ENCODE measurements at places on chromosomes 5 and 9.

DNA sequence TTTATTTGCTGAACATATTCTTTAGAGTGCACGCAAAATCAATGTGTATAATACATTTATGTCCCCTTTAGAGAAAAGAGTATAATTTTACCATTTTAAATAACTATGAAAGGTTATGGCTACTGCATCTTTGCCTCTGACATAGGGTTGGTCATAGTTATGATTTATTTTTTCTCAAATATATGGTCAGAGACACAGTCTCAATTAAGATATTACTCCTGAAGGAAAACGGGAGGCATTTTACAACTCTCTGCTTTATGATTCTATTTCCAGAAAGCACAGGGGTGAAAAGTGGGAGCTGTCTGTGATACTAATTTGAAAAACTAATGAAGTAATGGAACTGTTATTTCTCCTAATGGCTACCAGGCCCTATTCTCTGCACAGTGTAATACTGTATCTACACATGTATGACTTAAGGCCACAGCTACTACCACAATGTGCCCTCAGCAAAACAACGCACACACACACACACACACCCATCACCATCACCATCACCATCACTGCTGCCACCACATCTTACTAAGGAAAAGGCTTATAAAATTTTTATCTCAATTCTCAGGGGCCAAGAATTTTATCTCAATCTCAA, 262.9 kb downstream of the EFNA5 start:
- no peak for DNase-seq

- DNase-seq, result no peak
These were observed 65.4 kb downstream of the MED27 start for GRCh38 chr9:132014218-132014805.

DNA sequence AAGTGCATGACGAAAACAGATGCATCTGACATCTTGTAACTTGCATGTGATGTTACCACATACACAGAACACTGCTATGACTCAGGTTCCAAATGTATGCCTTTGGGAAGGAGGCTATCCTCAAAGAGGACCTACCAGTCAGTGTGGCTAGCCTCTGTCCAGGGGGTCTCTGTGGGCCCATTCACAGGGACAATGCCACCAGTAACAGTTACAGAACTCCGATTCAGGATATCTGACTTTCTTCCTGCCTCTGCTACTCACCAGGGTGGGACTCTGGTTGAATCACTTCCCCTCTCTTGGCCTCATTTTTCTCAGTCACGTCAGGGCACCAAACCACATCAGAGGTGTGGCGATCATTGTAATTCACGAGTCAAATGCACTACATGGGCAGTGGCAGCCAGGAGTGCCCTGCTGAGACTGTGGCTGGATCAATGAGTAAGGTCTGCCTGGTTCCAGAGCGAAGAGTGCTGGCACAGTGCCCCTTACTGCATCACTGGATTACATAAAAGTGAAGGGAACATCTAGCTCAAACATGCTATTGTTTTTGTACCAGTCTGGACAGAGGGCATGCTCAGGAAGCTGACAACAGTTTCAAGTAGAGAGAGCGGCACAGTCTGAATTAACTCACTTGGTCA, 13.2 kb downstream of the ATOX1 start:
- peak; percentile 69 for DNase-seq

DNA sequence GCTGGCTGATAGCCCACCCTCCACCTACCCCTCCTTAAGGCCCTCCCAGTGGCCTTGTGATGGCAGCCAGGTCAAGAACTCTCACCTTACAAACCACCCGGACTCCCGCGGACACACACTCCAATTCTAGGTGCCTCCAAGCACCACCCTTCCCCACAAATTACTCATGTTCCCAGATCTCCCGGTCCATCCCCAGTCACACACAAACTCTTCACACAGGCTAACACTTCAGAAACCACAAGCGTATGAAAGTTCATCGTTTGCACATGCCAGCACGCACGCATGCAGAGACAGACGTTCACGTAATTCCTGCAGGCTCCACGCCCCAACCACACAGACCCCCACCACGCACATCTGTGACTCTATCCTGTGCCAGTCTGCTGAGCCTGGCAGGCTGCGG, 18.0 kb downstream of the NR5A1 start:
- DNase-seq, result no peak

- DNase-seq, result no peak
These were observed 375.2 kb upstream of the WWC1 start for GRCh38 chr5:167916261-167916691.

GRCh38 chr5:953535-954449, 54.8 kb upstream of the NKD2 start:
- peak; percentile 55 for DNase-seq

- peak; percentile 79 for DNase-seq
These were observed 13.2 kb downstream of the GZMK start for GRCh38 chr5:55037046-55037771.

DNA sequence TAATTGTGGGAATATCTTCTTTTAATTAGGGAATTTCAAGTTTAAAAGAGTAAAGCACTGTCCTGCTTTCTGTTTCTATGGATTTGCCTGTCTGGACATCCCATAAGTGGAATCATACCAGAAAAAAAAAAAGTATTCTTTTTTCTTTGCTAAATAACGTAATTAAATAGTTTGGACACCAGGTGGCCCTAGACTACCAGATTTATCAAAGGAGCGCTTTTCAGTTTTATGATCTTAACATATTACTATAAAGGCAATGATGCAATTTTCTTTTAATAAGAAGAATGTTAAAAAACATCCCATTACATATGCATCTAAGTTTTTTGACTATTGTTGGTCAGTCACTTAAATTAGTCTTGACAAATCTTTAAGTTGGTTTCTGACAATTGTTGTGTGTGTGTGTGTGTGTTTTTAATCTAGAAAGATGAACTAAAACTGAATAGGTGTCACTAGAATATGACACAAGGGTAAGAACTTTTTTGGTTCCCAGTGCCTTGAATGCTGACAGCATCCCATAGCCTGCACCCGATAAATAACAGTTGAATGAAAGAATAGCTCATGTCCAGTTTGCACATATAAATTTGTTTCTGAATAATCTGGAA, 49.5 kb downstream of the C5orf22 start:
- DNase-seq, result no peak

DNA sequence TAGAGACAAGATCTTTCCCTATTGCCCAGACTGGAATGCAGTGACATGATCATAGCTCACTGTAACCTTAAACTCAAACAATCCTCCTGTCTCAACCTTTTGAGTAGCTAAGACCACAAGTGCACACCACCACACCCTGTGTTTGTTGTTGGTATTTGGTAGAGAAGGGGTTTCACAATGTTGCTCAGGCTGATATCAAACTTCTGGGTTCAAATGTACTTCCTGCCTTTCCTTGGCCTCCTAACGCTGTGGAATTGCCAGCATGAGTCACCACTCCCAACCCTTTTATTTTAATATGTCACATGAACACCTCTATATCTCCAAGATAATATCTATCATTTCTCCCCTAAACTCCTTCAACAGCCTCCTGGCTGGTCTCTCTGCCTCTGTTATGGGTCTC, 719.0 kb downstream of the PTPRD start:
- no peak for DNase-seq

- no peak for DNase-seq
These were observed 15.2 kb upstream of the DNAJC25 start for GRCh38 chr9:111615928-111616327.

DNA sequence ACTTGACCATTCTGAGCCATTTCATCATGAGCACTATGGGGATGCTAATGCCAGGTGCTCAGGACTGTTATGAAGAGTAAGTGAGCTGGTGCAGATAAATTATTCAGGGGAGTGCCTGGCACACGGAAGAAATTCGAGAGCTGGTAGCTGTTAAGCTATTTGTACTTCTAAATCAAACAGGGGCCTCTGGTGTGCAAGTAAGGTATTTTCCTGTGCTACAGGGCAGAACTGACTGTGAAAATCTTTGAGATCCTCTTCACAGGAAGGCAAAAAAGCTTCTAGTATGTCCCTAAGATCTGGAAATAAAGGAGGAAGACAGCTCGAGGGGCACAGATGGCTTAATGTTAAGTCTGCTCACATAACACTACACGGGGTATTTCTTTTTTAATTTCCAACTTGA, 106.3 kb upstream of the SPOCK1 start:
- DNase-seq, result no peak

DNA sequence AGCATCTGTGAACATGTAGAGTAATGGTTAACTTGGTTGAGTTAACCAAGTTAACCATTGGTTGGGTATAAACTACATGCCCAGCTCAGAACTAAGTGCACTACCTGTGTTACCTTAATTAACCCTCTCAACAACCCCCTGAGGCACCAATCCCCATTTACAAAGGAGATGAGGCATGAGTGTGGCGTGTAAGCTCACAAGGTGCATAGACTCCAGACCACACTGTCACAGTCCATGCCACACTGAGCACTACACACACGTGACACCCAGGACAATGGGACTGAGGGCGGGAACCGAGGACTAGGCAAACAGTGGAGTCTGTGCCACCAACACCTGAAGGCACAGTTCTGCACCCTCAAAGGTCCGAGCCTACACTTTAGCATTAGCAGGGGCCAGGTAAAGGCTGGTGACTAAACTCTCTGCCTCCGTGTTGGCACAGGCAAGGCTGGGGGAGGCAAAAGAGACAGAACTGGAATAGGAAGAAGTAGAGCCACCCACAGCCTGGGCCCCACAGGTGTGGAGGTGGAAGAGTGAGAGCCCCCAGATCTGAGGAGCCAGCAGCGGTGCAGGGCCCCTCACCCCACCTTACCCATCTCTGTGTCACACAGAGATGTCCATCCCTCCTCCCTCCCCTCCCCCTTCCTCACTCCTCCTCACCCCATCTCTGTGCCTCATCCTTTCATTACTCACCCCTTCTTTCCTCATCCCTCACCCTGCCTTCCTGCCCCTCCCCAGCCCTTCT, 2.2 kb upstream of the DNAJB5 start:
- DNase-seq, result no peak

- DNase-seq, result no peak
These were observed 193.5 kb downstream of the CD180 start for GRCh38 chr5:67002832-67003684.

DNA sequence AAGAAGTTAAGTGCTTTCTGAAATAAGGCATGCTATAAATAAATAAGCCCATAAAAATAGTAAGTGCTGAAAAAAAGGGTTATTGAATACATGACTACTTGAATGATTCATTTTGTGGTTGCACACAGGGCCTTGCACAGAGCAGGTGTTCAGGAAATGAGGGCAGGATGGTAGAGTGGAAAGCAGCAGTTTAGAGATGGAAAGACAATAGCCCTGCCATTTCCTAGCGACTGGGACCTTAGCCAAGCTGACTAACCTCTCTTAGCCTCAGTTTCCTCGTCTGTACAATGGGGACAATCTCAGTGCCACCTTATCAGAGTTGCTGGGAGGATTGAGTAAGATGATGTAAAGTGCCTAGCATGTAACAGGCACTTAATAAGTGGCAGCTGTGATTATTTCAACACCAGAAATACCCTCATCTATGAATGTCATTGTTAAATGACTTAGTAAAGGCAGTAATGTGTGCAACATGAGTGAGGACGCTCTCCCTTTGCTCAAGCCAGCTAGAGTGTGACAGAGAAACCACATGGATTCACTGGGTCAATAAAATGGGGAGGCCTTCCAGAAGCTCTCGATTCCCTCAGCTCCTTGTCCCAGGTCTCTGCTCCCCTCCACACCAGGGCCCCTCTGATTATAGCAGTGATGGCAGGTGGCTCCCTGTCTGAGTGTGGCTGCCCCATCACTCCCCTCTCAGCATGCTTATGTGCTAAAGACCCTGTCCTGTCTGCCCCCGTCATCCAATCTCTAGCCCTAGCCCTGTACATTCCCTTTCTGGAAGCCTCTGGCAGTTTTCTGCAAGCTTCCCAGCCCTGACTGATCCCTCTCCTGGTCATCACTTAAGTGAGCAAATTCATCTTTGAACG, 16.0 kb upstream of the PHF19 start:
- peak; percentile 85 for DNase-seq

GRCh38 chr9:93952784-93953495, 2.2 kb downstream of the BARX1 start:
- no peak for DNase-seq

GRCh38 chr5:84265130-84265529, 119.5 kb downstream of the EDIL3 start:
- no peak for DNase-seq

DNA sequence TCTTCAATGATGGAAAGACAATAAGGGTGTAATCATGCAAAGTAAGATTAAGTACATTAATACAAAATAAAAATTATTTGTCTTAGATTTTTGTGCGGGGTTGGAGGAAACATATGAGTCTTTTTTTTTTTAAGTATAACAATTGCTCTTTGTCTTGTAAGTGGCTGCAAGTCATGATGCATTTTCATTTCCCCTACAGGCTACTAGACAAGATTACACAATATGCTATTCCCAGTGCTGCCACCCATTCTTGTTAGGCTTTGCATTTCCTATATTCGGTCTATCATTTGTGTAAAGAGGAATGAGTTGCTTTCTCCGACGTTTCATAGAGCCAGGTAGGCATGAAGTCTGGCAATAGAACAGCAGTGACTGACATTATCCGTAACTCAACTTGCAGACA, 294.2 kb upstream of the CYLC2 start:
- DNase-seq, result no peak

DNA sequence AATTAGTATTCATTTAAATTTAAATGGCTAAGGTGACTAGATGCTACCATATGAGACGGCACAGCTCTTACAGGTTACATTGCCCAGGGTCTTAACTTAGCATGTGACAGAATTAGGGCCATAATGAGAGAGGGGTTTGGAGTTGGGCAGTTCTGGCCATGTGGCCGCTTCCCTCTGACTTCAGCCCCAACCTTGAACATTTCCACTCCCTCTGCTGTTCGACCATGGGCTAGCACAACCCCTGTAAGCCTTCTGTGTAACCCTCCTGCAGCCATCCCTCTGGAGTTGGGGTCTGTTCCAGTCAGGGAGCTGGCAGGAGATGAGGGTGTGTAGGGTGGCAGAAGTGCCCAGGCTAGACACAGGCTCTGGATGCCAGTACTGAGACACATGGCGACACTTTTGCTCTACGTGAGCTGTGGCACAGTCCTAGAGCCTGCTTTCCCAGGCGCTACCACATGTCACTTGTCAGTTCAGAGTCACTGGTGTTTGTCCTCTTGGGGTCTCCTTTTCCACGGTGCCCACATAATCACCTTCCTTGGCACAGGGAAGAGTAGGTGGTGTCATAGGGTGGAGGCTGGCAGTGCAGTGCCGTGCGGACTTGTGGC, 128.7 kb upstream of the PITX1 start:
- DNase-seq, result no peak

- DNase-seq, result no peak
These were observed 11.5 kb upstream of the C5orf58 start for GRCh38 chr5:170221327-170221741.

GRCh38 chr9:121645003-121645402, 6.4 kb upstream of the DAB2IP start:
- DNase-seq, result no peak

GRCh38 chr5:145824040-145824439, 11.1 kb downstream of the PRELID2 start:
- no peak for DNase-seq

DNA sequence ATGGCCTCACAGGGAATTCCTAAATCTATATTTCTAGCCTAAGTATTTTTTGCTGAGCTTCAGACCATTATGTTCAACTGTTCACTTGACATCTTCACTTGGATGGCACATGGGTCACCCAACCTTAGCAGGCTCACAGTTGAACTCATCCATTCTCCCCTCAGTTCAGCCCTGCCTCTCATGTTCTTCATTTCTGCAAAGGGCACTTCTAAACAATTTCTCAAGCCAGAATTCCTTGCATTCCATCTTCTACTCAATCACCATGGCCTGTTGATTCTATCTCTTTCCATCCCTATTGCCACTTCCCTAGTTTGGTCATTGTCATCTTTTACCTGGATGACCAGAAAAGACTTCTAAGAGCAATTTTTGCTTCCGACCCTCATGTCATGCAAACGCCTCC, 7.3 kb upstream of the RGS3 start:
- DNase-seq, result no peak

All from activated effector memory CD4-positive, alpha-beta T cell treated with anti-CD3 and anti-CD28 coated beads, Interleukin-2, amount 50 U/mL, for 16 hours (primary cell).